Vagina (tissue), 2 donors: ENCODE measurements at places on chromosomes 5 and 9.
A peak's percentile ranks its signal among the peaks of the same experiment; 100 is the strongest.

- no peak for DNase-seq
Measured at GRCh38 chr5:16788957-16789356, 147.1 kb downstream of the MYO10 start.

DNA sequence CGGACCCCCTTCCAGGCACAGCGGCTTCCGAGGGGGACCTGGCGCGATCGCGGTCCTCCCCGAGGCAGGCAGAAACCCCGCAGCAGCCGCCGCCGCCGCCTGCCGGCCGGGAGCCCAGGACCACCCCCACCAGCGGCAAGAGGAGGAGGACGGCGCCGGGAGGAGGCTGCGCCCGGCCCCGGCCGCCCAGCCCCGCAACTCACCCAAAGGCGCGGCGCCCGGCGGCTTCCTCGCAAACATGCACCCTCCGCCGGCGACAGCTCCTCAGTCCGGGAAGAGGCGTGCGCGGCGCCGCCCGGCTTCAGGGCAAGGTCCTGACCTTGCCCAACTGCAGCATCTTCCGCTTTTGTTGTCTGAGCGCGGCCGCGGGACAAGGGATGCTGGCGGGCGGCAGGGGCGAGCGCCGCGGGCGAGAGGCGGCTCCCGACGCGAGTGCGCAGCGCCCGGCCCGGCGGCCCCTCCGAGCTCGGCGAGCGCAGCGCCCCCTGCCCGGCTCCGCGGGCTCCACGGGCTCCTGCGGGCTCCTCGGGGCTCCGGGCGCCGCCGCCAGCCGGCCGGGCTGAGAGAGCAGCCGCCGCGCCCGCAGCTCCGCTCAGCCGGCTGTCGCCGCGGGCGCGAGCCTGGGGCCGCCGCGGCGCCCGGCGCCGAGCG lies 507 bp downstream of the CTNND2 start:
- no peak for DNase-seq

- DNase-seq, result no peak
Measured at GRCh38 chr9:20620650-20621470, 1.4 kb downstream of the MLLT3 start.

- DNase-seq, result no peak
Measured at GRCh38 chr5:50807661-50808060, 141.2 kb downstream of the PARP8 start.

GRCh38 chr9:121963528-121963995 lies 129.5 kb downstream of the TTLL11 start:
- no peak for DNase-seq

DNA sequence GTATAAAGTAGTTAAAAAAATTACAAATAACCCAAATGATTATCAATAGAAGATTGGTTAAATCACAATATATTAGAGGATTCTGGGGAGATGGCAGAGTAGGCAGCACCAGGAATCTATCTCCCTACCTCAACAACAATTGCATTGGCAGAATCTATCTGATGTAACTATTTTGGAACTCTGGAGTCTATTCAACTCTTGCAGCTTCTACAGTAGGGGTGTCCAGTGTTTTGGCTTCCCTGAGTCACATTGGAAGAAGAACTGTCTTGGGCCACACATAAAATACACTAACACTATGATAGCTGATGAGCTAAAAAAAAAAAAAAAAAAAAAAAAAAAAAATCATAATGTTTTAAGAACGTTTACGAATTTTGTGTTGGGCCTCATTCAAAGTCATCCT lies 29.2 kb upstream of the ECM2 start:
- DNase-seq, result no peak

DNA sequence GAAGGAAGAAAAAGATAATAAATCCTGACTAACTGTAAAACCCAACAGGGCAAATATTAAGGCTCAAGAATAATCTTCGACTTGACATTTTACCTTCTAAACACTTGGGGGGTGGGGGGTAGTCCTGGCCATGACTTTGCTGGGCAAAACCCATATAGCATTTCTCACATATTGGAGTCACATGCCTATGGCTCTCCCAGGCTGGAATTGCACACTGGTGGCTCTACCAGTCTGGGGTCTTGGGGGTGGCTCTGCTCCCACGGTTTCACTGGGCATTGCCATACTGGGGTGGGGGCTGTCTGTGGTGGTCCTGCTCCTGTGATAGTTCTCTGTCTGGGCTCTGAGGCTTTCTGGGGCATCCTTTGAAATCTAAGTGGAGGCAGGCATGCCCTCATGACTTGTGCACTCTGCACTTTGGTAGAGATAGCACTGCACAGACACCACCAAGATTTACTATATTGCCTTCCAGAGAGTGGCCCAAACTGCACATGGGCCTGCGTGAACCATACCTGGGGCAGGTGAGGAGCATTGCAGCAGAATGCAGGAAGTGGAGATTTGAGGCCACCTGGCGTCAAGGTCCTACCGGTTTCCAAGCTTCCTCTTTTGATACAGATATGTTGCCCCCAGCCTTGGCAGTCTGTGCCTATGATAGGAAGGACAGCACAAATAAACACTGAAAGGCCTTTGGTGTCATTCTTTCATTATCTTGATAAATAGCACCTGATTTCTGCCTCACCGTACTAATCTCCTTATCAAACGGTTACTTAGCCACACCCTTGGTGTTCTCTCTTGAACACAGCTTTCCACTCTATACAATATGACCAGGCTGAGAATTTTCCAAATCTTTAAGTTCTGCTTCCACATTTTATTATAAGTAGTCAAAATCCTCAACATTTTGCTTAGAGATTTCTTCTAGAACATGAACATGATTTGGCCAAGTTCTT lies 29.8 kb downstream of the BAAT start:
- no peak for DNase-seq

DNA sequence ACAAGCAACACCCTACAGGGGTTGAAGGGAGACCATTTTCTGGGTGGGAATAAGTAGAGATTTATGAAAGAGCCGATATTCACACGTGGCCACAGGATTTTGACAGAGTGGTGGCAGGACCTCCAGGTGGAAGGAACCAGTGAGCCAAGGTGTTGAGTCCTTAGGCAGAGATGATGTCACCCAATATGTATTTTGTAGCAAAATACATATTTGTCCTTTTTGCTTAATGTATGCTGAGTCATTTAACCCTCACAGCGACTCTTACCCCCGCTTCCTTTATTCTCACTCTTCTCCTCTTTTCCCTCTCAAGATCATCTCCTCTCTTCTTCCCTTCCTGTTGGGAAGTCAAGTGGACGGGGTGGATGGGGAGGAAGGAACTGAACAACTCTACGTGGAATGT lies 215.7 kb upstream of the S1PR3 start:
- DNase-seq, result no peak

DNA sequence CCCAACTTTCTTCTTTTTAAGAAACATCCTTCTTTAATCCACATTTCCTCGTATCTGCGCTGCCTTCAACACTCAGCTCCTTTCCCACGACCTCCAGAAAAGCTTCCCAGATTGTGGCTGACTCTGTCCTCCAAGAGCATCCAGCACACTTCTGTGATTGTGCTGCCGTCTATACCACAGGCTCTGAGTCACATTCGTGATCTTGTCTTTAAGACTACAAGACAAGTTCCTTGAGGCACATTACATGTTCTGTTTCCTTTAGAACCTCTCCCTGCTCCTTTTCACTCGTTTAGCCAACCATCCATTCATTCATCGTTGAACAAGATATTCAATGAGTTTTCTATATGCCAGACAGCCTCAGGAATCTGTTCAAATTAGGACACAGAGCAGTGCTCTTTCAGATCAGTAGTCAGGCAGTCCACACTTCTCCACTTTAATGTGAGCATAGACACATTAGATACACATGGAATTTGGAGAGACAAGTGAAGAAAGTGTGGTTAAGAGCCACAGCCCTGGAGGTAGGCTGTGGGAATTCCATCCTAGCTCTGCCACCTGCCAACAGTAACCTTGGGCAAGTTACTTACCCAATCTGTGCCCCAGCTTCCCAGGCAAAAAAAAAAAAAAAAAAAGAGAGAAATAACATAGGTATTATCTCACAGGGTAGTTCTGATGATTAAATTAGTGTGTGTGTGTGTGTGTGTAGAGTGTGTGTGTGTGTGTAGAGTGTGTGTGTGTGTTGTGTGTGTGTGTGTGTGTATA lies 18.9 kb downstream of the WHRN start:
- no peak for DNase-seq

GRCh38 chr5:123819833-123820232 lies 307.9 kb downstream of the CSNK1G3 start:
- no peak for DNase-seq

DNA sequence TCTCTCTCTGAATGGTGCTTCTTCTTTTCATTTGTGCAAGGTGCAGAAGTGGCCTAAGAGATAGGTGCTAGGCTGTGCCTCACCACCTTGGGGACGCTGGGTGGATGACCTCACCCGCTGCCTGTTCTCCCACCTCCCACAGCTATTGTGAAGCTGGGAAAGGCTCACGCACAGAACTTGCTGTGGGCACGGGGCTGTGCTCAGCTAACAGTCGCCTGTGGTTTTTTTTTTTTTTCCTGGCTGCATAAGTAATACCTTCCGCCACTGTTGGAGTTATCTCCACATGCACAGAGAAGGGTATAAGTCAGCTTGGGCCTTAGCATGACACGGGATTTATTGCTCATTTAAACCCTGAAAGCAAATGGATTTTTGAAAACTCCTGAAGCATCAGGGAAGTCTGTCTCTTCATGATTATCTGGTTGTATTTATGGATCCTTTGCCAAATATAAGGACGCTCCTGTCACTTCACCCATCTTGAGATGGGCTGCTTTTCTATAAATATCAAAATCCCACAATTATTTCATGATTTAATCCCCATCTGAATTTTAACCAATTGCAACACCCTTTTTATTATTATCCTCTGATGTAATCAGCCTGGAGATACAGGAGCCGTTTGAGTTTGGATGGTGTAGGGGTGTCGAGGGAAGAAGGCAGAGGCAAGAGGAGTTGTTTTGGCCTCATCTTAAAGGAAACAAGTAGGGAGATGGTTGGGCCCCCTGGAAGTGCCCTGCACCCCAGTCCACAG lies 9.0 kb downstream of the DBH start:
- DNase-seq, result no peak

GRCh38 chr9:22084336-22085035 lies 75.4 kb upstream of the CDKN2B start:
- DNase-seq, result no peak

GRCh38 chr9:93053781-93054331 lies 4.6 kb upstream of the SUSD3 start:
- DNase-seq, result no peak

DNA sequence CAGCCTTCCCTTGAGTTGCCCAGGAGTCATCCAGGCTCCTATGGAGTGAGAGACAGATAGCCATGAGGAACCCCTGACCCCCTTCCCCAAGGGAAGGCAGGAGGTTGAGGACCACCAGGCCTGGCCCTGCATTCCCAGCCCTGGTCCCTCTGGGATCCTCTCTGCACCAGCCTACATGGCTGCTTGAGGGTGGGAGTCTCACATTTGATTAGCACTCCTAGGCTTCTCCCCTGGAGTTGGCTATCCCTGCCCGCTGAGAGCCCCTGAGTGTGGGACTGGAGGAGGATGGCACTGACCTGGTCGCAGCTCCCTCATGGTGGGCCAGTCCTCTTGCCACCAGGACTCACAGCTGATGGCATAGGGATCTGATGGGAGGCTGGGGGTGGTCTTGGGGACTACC lies 46.7 kb downstream of the SAR1B start:
- DNase-seq, result peak; percentile 64

DNA sequence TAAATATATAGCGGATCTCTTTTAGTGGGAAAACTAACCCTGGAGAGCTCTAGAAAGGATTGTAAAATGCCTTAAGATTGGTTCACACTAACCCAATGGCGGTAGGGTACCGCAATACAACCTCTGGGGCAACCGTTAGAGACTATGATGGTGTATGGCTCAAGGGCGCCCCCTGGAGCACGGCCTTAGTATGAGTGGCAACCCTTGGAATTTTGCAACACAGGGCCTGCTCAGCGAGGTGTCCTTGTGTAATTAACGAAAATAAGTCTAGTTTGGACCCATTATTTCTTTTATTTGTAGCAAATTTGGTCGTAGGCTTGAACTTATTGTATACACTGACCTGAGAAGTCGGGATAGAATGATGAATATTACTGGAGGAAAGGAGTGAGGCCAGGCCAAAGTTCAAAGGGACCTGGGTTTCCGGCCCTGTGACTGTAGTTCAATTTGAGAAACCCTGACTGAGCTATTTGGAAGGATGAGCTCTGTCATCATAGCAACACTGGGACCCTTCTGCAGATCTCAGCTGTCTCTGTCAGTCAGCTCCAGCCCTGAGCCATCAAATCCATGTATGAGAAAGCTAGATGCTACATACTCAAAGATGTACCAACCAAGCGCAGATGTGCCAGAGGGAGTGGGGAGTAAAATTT lies 54.8 kb downstream of the CAMK4 start:
- no peak for DNase-seq

DNA sequence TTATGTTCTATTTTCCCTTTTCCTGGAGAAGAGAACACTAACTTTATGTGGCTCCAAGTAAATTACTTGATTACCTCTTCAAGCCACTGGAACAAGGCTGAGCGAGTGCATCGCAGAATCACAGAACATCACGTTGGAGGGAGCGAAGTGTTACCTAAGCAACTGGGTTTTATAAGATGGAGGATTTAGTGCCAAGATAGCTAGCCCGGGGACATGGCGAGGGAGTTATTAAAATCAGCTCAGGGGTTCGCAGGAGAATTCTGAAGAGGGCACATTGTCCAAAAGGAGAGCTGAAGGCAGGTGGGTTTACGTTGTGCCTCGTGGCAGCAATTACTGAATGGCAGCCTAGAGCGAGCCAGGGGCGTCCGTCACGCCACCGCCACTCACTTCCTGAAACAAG lies 563.2 kb upstream of the ADAMTS16 start:
- DNase-seq, result no peak

GRCh38 chr9:7174884-7175283 lies 417.1 kb downstream of the KDM4C start:
- no peak for DNase-seq

- no peak for DNase-seq
Measured at GRCh38 chr5:138468133-138468965, 3.1 kb downstream of the EGR1 start.

DNA sequence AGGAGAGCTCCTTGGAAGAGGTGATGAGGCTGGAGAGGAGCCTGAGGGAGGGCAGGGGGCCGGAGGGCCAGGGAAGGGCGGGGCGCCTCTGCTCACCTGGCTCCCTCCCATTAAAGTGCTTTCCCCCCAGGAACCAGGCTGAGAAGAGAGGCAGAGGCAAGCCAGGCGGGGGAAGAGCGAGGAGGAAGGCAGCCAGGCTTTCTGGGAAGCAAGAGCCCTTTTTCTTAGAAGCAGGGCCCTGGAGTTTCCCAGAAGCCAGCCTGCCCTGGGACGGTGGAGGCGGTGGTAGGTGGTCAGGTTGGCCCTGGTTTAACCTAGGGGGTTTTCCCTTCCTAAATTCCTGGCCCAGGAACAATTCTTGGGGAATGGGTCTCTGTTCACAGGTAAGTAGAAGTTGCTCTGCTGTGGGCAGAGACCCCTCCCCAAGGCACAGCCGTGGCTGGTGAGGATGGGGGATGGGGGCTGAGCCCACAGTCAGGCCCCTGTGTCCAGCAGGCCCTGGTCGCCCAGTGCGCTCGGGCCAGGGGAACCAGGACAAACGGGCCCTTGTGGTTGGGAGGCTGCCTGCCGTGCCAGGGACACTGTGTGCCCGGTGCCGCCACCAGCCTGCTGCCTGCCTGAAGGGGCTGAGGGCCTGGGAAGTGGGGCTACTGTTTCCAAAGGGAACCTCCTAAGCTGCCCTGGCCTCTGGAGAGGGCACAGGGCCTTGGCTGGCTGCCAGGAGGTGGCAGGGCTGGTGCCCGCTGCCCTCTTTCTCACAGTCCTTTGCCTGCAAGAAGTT lies 16.6 kb upstream of the RALGDS start:
- DNase-seq, result no peak

- no peak for DNase-seq
Measured at GRCh38 chr9:126587187-126588185, 26.2 kb upstream of the LMX1B start.

- no peak for DNase-seq
Measured at GRCh38 chr5:135916638-135917263, 21.1 kb upstream of the IL9 start.
